Lower lobe of right lung (tissue), 2 donors: ENCODE measurements at places on chromosomes 13 and 19.

GRCh38 chr13:64688893-64689677 is 2541.1 kb downstream of the PCDH9 start:
- DNase-seq = no peak

DNA sequence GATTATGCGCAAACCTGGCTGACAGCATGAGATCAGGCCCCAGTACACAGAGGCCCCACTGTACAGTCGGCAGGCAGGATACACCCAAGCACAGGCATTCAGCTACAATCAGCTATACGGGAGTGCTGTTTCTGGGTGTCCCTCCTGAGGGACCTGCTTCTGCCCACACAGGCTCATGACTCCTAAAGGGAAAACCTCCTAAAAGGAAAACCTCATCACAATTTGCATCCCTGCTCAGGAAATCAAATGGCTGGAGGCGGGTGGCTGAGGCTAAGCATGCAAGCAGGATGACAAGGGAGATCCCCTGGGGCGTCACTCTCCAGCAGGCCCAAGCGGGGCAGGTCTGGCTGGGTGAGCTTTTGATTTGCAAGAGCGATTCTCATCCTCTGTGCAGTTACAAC is 99.8 kb downstream of the CRYL1 start:
- no peak for DNase-seq

DNA sequence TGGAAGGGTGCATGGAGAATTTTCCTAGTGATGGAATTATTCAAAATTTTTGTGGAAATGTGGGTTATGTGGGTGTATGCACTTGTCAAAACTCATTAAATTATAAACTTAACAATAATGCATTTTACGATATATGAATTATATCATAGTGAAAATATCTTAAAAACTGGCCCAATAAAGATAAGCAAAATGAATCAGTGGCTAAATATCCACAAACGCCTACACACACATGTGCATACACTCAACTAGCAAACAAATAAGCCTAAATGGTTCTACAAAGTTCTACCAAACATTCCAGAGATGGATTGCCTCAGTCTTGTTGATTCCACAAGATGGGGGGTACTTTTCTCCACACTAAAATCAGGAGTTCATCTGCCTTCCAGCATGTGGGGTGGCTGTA is 349.5 kb downstream of the TSHZ3 start:
- DNase-seq = no peak

DNA sequence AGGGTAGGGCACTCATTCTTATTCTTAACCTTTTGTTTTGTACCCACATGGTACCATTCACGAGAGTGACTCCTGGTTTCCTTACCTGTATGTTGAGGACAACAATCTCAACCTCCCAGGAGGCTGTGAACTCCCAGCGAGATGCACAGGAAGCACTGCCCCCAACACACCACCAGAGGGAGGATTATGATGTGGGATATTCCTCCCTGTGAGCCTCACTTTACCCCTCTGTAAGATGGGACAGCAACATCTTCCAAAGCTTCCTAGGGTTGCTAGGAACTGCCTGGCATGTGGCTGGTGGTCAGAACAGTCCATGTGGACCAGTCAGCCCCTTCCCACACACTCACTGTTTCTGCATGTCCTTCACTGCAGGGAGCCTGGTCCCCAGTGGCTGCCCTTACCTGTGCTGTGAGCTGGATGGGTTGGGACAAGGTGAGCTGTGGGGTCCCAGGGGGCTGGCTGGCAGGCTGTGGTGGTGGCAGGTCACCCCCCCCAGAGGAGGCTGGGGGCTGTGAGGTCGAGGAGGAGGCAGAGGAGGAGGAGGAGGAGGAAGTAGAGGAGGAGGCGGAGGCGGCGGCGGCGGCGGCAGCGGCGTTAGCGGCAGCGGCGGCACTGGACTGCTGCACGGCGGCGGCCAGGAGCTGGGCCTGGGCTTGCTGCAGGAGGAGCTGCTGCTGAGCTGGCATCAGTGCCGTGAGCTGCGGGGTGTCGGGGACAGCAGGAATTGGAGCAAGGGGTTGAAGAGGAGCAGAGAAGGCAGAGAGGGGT is 15.8 kb downstream of the POU2F2 start:
- no peak for DNase-seq

- no peak for DNase-seq
Measured at GRCh38 chr13:48580896-48581295, 48.0 kb upstream of the RCBTB2 start.

DNA sequence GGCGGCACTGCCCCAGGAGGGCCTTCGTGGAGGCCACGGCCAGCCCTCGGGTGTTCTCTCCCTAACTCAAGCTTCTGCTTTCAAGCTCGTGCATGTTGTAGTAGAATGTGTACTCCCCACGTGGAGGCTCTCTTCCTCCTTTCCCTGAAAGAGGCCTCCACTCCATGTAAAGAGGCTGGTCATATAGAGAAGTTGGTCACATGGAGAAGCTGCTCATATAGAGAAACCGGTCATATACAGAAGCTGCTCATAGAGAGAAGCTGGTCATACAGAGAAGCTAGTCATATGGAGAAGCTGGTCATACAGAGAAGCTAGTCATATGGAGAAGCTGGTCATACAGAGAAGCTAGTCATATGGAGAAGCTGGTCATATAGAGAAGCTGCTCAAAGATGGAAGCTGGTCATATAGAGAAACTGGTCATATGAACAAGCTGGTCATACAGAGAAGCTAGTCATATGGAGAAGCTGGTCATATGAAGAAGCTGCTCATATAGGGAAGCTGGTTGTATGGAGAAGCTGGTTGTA is 152.5 kb downstream of the COL4A1 start:
- no peak for DNase-seq

GRCh38 chr13:77124423-77124822 is 97.5 kb upstream of the FBXL3 start:
- no peak for DNase-seq

DNA sequence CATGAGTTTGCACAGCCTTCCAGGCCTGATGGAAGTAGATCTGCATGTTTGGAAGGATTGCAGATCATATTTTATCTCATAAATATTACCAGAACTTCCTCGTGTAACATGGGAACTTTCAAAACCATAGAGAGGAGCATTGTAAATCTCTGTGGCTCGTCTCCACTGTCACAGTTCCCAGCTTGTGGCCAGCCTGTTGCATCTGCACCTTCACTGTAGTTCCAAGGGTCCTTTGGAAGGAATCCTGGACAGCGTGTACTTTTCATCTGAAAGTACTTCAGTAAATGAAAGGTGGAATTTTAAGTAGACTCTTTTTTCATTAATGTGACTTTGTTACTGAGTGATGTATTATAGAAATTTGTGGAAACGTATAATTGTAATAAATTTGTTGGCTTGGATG is 105.4 kb downstream of the ATP11A start:
- no peak for DNase-seq

DNA sequence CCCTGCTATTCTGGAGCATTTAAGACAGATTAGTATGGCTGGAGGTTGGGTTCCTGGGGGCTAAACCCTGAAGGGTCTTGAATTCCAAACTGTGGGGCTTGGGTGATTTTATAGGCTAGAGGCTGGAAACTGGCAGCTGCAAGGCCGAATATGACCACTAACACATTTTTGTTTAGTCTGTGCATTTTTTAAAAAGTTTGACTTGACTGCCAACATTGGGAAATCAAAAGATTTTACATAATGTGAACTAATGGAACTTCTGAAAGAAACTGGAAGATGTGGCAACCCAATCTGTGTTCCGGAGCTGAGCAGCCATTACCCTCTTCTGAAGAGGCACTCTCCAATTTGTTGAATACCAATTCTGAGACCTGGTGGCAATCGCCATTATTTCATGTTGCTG is 5.1 kb downstream of the ZNF784 start:
- DNase-seq = no peak

DNA sequence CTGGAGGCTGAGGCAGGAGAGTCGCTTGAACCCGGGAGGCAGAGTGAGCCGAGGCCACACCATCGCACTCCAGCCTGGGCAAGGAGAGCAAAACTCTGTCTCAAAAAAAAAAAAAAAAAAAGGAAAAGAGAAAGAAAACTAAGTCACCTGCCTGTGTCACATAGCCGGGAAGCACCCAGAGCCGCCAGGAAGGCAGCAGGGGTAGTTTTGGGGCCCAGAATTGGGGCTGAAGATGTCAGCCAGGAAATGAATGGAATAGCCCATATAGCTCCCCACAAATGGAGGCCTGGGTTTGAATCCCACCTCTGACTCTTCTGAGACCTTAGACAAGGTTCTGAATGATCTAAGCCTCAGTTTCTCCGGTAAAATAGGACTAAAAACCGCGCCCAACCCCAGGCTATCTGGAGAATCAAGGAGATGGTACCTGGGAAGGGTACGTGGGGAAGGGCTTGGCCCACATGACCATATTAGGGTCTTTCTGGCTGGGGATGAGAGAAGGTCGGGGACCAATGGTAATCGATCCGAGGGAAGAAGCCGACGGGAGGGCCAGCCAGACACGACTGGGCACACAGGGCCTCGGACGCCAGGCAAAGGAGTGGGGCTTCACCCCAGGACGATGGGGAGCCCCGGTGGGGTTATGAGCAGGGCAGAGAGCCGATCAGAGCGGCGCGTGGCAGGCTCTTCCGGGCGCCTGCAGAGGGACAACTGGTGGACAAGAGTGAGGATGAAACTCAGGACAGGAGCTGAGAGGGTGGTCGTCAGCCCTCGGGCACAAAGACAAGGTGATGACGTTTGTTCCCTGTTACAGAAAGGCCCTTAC is 14.4 kb downstream of the CCDC124 start:
- DNase-seq = no peak

GRCh38 chr19:41753159-41753558 is 2.2 kb upstream of the CEACAM6 start:
- peak; percentile 87 for DNase-seq

DNA sequence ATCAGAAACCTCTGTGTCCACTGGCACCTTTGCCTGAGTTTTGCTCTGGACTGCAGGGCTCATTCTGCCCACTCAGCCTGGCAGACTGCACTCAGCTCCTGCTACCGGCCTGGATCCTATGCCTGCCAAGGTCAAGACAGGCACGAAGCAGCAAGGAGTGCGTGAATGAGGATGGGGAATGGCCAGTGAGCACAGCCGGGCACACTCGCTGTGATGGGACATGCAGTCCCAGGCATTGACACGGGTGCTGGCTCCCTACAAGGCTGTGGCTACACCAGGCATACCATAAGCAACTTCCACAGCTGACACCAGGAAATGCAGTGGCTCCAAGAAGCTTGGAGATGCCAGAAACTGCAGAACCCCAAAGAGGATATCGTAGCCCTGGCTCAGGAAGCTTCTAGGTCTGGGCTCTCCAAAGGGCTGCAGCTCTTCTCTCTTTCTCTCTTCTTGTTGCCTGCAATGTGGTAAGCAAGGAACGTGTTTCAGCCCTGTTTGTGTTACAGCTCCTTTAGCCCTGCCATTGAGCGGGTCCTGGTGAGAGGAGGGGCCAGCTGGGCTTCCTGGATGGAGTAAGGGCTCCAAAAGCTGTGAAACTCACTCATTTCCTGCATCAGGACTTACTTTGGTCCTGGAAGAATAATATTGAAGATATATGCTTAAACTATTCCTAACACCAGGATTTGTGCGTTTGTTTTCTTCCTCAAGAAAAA is 832.6 kb upstream of the SLITRK5 start:
- no peak for DNase-seq

- no peak for DNase-seq
Measured at GRCh38 chr13:84873951-84874350, 925.3 kb downstream of the SLITRK6 start.

- no peak for DNase-seq
Measured at GRCh38 chr19:10294368-10294697, 4.6 kb downstream of the ICAM5 start.

GRCh38 chr19:5037936-5038335 is 69.0 kb downstream of the KDM4B start:
- DNase-seq = no peak

DNA sequence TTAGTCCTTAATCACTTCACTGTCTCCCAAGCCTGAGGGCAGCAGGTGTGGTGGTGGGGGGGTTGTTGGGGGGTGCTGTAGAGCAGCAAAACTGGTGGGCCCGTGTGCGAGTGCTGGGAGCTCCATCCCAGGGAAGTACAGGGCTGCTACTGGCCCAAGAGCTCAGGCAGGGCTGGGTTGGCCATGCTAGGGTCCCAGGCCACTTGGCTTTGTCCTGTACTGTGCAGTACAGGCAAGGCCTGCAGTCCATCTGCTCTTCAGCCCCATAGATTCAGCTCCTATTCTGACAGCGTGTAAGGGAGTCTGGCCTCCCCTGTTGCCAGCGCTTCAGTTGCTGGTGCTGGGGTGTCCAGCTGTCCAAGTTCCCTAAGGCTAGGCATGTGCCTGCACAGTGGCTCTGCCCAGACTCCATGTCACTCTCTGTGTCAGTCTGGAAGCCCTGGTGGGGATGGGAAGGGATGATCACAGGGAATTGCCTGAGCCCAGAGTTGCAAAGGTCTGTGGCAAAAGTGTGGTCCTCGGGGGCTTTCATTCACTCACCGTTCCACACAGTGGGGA is 1261.7 kb downstream of the EFNB2 start:
- DNase-seq = no peak

GRCh38 chr13:111211789-111212516 is 96.8 kb downstream of the ARHGEF7 start:
- DNase-seq = no peak
